ENCODE measurements at places on chromosomes 12 and 14. TPM values are rescaled to one million over a fixed set of nuclear protein-coding genes. Genes with fewer than 3 reads are reported as not detected.
A peak's percentile ranks its signal among the peaks of the same experiment; 100 is the strongest.

Gene IGF1
- total RNA-seq, result 9.3 TPM

Gene PCED1B
- 1.1 TPM for total RNA-seq

Gene HAL
- not detected for total RNA-seq

Gene GLIPR1L1
- total RNA-seq, result not detected

Gene KRT71
- total RNA-seq, result not detected

GRCh38 chr12:29234965-29235626, 86.0 kb downstream of the FAR2 start:
- H3K27ac ChIP-seq, result no peak overlapping the region
- H3K4me1 ChIP-seq, result no peaks in the 10 kb centered on the region
- DNase-seq, result no peak
- H3K4me3 ChIP-seq, result no peak overlapping the region
- no peaks in the 10 kb centered on the region for H3K36me3 ChIP-seq

DNA sequence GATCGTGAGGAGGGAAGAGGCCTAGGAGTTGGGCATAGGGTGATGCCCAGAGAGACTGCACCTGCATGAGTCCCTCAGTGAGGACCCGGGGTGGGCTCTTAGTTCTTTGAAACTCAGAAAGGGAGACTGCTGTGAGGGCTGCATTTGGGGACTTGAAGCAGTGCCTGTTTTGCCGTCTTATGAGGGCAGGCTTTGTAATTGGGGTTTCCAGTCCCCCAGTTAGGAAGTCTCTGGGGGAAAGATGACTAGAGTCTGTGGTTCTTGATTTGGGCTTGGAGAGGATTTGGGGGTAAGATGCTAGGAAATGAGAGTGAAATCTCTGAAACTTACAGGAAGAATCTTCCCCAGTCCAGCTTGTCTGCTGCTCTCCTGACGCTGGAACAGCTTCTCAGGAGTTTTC, 99.6 kb downstream of the ARF6 start:
- peak overlapping the region; percentile 39 for H3K27ac ChIP-seq
- H3K27me3 ChIP-seq, result no peaks in the 10 kb centered on the region
- H3K4me1 ChIP-seq, result no peaks in the 10 kb centered on the region
- DNase-seq, result no peak
- H3K4me3 ChIP-seq, result no peak overlapping the region
